HCT116 (cell line): ENCODE measurements at places on chromosomes 7 and 10. TPM values are rescaled to one million over a fixed set of nuclear protein-coding genes. Genes with fewer than 3 reads are reported as not detected.

Gene GCK
- total RNA-seq, result 0.34 TPM

Gene WDR86
- total RNA-seq, result not detected

Gene HOXA4
- total RNA-seq, result 2.0 TPM

Gene HOXA11
- total RNA-seq, result 6.8 TPM

Gene ABCB4
- not detected for total RNA-seq

Gene GOLGA7B
- total RNA-seq, result 1.0 TPM

Gene TMEM184A
- total RNA-seq, result 34.8 TPM

Gene DPP6
- total RNA-seq, result not detected

Gene TFEC
- 0.12 TPM for total RNA-seq

Gene AKR1C4
- total RNA-seq, result not detected

Gene SDK1
- 0.05 TPM for total RNA-seq

Gene CDH23
- not detected for total RNA-seq

Gene AS3MT
- total RNA-seq, result 0.79 TPM

Gene CDHR3
- 5.5 TPM for total RNA-seq

Gene ANKRD7
- not detected for total RNA-seq

Gene PLXNA4
- not detected for total RNA-seq

Gene HPSE2
- 0.05 TPM for total RNA-seq

Gene ADAM22
- total RNA-seq, result 10.0 TPM

Gene INTS1
- total RNA-seq, result 167 TPM

Gene AGAP5
- 7.5 TPM for total RNA-seq

Gene OPN1SW
- not detected for total RNA-seq

Gene BMPER
- total RNA-seq, result not detected

Gene KIAA1549
- 3.9 TPM for total RNA-seq

Gene COA1
- total RNA-seq, result 78.5 TPM

Gene EN2
- 0.32 TPM for total RNA-seq

Gene AGR2
- 0.93 TPM for total RNA-seq

Gene TMEM130
- not detected for total RNA-seq

Gene TIMM23
- 70.1 TPM for total RNA-seq

Gene FXYD4
- total RNA-seq, result 0.71 TPM

Gene KCNH2
- total RNA-seq, result 9.7 TPM

Gene NIPSNAP2
- 62.4 TPM for total RNA-seq

Gene GPR22
- total RNA-seq, result not detected
